LHCN-M2 (cell line): ENCODE measurements at places on chromosomes 16 and 17. TPM values are rescaled to one million over a fixed set of nuclear protein-coding genes. Genes with fewer than 3 reads are reported as not detected.

DNA sequence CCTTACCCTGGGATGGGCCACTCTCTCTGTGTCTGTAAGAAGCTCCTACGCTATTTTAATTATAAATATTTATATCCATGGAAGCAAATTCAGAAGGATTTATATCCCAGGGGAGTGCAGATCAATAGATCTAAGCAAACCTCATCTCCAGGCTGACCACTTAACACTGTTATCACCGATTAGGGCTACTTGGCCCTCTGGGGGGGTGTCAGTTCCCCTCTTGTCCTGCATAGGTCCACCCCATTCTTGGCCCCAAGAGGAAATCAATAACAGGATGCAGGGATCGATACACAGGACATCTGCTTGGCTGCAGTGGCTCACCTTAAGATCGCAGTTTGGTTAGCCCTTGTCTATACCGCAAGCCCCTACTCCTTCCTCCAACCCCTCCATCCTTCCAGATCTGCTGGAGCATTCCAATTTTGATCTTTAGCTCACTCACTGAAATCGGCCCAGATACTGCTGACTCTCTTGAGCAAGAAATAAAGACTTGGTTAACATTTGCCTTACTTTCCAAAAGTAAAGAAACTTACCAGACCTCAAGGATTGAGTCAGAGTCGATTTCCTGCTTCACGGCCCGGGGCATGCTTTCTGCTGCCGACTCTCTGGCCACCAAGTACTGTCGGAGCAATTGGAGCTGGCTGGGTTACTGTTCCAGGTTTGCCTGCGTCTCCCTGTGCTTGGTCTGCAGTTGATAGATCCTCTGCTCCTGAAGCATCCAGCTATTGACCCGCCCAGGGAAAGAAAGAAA lies 112.3 kb upstream of the PMFBP1 start:
- DNase-seq = no peak

GRCh38 chr16:64654178-64654577 lies 467.7 kb downstream of the CDH11 start:
- DNase-seq = peak; percentile 7

DNA sequence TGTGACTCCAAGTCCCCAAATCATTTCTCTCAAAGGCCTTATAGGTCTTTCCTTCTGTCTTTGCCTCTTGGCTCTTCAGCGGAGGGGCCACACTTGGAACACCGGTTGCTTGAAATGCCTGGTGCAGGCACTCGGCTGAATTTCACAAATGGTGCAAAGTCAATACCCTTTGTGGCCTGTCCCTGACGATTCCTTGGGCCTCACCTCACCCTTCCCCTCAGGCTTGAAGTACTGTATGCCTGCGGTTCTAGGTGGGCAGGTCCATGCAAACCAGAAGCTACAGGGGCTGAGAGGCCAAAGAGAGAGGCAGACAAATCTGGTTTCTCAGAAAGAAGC lies 4.1 kb upstream of the B9D1 start:
- DNase-seq = no peak

DNA sequence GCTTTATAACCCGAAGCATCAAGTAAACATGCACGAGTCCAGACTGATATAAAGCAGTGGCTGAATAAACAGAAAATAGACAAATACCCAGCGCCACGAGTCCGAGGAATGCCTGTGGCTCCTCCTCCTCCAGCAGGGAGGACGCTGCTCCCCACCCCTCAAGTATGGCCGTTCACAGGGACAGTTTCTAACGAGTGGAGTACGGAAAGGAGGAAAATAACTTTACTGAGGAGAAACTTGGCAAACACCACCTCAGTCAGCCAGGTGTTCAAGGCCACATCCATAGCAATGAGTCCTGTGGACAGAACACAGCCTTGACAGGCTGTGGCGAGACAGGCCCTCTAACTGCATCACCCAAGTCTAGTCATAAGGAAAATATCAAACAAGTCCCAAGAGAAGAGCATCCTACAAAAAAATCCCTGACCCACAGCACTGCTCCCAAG lies 9.2 kb downstream of the ZDHHC7 start:
- no peak for DNase-seq

The SCN4A gene
- 0.06 TPM in 1 of 2 replicates, not detected in the other for total RNA-seq
